Hypothalamus (tissue), 51 donors: ENCODE measurements at places on chromosomes 11 and 22.
A peak's percentile ranks its signal among the peaks of the same experiment; 100 is the strongest.

DNA sequence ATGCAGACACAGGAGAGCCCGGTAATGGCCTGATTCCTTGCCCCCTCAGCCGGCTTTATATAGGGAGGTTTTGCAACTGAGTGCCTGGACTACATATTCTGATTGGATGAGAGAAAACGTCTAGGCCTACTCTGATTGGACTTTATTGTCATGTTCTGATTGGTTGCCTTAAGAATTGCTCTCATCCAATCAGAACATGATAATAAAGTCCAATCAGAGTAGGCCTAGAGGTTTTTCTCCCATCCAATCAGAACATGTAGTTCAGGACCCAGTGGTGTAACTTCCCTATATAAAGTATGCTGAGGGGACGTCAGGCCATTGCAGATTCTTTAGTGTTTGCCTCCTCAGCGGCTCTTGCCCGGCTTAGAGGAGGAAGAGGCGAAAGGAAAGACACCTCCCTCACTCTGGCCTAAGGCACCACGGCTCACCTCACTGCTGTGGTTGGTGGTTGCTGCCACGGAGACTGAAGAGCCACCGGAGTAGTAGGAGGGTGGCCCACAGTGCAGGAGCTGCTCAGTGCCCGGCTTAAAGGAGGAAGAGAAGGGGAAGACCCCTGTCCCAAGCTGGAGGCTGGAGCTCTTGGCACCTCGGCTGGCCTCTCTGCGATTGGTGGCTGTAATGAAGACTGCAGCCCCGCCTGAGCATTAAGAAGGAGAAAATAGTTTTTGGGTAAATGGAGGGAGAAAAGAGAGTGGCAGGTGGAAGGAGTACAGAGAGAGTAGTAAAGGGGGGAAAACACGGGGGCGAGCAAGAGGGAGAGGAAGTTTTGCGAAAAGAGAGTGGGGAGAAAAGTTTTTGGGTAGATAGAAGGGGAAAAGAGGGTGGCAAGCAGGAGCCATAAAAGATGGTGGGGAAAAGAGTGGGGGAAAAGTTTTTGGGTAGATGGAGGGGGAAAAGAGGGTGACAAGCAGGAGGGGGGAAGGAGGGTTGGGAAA is 116.7 kb upstream of the SERPIND1 start:
- no peak for DNase-seq

DNA sequence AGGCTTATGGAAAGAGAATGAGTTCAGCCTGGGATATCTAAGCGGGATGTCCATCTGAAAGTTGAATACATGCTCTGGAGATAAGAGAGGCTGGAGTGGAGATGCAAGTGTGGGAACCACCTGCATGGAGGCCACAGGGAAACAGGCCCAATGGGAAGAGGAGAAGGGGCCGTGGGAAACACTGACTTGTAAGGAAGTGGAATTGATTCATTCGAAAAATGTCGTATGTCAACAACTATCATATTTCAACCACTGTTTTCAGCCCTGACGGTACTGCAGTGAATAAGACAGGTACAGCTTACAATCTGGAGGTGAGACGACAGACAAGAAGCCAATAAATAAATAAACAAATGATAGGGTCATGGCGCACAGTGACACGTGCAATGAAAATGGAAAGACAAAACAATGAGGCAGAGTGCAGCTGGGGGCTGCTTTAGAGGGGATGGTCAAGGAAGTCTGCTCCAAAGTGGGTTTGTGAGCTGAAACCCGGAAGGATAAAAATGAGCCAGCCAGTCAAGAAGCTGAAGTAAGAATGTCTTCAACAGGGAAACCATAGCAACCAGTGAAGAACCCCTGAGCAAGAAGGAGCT is 35.9 kb downstream of the EFCAB6 start:
- no peak for DNase-seq

- no peak for DNase-seq
Measured at GRCh38 chr11:47860536-47860935, 12.4 kb upstream of the NUP160 start.

GRCh38 chr22:26610072-26610958 is 7.5 kb downstream of the CRYBB1 start:
- peak; percentile 32 for DNase-seq

- no peak for DNase-seq
Measured at GRCh38 chr22:48898524-48899250, 929.0 kb downstream of the BRD1 start.

GRCh38 chr22:20946080-20946986 is 20.7 kb upstream of the AIFM3 start:
- no peak for DNase-seq
